MG63 (cell line): ENCODE measurements at places on chromosomes 1 and 21.

DNA sequence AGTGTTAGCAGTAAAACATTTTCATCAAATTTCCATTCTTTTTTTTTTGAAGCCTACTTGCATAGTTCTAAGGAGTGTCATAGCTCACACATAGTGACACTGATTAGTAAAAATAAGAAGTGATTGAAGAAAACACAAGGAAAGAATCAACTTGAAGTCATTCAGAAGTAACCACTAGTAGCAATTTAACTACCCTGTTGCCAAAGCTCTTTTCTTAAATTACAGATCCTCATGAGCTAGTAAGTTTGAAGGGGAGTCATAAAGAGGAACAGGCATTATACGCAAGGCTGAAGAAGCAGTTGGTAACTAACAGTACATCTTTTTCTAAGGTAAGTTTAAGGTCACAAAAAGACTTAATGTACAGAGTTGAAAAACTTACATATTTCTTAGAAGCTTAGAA, 332.2 kb downstream of the CHRM3 start:
- DNase-seq, result no peak

- DNase-seq, result no peak
Measured at GRCh38 chr1:19665496-19666465, 1.1 kb downstream of the HTR6 start.

DNA sequence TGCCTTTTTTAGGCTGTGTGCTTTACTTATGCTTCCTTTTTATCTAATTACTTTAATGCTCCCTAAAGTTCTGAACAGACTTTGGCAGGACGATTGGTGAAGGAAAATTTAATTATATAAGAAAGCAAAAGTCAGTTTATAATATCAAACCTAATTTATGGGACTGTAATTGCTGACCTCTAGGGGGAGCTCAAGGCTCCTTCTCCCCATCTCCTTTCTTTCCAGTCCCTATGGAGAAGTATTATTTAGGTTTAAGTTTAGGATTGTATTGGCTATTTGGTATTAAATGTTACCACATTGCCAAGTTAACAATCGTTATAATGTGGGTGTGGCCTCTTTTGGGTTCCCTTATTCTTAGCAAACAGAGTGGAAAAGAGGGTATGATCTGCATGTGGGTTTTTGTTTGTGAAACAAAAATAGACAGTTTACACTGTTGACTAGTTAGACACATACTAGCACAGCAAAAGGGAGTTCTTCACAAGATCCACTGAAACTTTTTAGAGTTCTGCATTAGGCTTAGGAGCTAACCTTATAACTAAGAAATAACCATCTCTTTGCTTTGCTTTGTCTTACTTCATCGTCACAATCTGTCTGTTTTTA, 48.2 kb upstream of the TNFSF4 start:
- DNase-seq, result peak; percentile 26

- DNase-seq, result peak; percentile 48
Measured at GRCh38 chr1:197399755-197400521, 131.9 kb downstream of the CRB1 start.

DNA sequence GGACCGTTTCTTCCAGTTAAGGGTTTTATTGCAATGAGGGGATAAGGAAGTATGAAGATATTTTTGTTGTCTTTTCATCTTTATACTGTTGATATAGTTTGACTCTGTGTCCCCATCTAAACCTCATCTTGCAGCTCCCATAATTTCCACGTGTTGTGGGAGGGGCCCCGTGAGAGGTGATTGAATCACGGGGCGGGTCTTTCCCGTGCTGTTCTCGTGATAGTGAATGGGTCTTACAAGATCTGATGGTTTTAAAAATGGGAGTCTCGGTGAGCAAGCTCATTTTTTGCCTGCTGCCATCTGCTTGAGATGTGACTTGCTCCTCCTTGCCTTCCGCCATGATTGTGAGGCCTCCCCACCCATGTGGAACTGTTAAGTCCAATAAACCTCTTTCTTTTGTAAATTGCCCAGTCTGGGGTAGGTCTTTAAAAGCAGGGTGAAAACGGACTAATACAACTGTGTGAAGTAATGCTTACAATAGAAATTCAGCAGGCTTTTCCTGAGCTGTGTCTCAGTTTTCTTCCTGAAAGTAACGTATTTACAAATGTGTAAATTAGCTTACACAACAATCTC, 377.3 kb downstream of the SIPA1L2 start:
- no peak for DNase-seq

GRCh38 chr1:224357626-224358124, 996 bp downstream of the CNIH4 start:
- no peak for DNase-seq

DNA sequence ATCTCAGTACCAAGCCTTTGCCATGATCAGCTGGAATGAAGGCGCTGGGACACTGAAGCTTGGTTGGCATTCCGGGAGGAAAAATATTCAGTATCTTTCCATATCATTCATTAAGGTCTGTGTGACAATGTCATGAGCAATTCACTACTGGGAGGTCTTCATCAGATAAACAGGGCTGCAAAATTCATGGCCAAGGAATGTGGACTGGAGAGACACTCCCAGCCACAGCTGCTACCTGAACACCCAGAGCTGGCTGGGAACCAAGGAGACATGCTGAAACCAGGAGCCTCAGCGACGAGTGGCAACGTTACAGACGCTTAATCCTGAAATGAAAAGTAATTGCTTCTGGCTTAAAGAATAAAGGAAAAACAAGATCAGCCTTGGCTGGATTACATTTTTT, 30.6 kb upstream of the DDAH1 start:
- DNase-seq, result peak; percentile 5
